Osteoblast (primary cell): ENCODE measurements at places on chromosomes 6 and 20.

DNA sequence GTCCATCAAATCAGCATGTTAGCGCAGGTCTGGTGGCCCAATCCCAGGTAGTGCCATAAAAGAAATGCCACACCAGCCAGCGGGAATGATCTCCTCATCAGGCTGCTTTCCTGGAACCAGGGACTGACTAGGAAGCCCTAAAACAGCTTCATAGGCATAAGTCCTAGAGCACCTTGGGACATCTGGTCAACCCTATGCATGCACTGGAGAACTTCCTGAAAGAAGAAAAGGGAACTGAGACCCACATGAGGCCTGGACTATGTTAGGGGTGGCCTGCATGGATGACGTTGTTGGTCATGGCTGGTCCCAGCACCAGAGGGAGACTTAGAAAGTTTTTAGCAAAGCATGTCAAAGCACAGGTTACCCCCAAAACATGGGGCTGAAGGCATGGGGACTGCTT, 7.6 kb upstream of the KCNK16 start:
- no peak for DNase-seq

DNA sequence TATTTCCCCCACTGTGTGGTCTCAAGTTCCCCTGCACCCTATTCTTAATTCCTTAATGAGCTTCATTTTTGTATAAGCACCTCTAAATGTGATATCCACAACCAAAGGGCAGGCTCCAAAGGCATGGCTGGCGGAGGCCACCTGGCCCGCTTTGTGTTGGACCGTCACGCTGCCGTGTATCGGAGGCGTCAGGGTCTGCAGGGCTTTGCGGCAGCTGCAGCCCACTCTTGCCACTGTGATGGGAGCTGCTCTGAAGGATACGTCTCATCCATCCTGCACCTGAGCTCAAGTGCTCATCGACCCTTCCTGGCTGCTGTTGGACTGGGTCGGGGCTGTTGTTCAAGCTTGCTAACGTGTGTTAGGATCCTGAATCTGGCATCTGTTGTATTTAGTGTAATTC, 177.6 kb downstream of the ARID1B start:
- DNase-seq: no peak

- DNase-seq: no peak
Observed at GRCh38 chr6:17957086-17957485, 30.3 kb downstream of the KIF13A start.

GRCh38 chr20:18663932-18664331, 76.1 kb downstream of the DTD1 start:
- DNase-seq: no peak

GRCh38 chr6:55901765-55902270, 26.4 kb upstream of the BMP5 start:
- DNase-seq: no peak

GRCh38 chr20:23826541-23827021, at the start of gene CST2:
Gene CST2, minus strand, starts transcription at chr20:23826729. Its CDS starts 69 bp downstream, at chr20:23826660.
- peak; percentile 64 for DNase-seq

GRCh38 chr6:74404366-74404765, 708.4 kb downstream of the CD109 start:
- no peak for DNase-seq

GRCh38 chr6:170143401-170144150, 147.3 kb downstream of the DLL1 start:
- no peak for DNase-seq

DNA sequence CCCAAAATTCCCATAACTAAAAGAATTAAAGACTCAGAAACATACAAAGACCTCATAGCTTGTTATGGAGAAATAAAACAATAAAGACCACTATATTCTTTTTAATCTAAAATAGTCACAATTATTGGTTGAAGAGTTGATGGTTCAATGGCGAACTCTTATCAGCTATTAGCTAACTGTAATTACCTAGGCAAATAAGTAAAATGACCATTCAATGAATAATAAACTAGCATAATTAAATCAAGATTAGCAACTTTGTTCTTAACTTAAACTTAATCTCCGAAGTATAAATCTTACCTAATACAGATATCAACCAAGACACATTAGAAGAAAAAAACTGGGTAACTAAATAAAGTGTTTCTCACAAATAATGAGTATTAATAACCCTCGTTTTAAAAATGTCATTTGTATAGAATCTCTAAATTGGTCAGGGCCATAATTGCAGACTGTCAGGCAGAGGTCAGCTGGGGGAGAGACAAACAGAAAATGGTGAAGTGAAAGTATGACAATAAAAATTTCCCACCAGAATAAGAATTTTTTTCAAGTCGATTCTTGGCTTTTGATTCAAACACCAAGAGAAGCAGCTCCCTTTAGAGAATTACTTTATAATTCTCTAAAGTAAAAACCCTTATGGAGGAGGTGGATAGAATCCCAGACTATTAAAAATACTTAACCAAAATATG, 1.7 kb downstream of the FKBP5 start:
- DNase-seq: peak; percentile 62

- DNase-seq: no peak
Observed at GRCh38 chr6:5582762-5583161, 321.4 kb downstream of the FARS2 start.

- DNase-seq: no peak
Observed at GRCh38 chr6:76644231-76644630, 571.8 kb upstream of the IMPG1 start.

DNA sequence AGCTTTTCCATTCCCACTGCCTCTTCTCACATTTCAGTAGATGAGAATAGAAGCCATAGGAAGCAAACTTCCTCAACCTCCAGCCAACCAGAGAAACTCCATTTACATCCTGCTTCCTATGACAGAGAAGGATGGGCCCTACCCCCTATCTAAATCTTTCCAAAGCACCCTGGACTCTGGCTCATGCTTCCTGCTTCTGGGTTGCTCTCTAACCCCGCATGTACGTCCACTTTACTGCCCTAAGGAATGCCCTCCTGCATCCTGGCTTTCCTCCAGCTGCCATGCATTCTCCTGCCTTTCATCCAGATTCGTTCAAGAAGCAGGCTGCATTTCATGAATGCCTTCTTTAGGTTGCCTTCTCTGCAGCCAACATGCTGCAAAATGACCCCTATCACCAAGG, 91.9 kb downstream of the FAM217A start:
- DNase-seq: peak; percentile 9

DNA sequence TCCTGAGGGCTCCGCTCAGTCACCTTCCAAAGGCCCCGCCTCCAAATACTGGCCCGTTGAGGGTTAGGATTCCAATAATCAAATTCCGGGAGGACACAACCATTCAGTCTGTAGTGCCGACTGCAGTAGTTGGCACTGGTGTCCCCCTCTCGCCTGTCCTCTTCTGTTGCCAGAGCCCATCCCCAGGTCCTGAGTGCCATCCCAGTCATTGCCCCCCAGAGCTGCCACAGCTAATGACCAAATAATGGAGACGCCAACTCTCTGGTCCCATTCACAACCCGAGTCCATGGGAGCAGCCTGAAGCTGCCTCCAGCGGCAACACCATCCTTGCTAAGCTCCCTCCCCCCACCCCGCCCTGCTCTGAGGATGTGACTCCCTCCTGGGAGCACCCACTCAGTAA, 115.9 kb downstream of the JPH2 start:
- DNase-seq: no peak

- no peak for DNase-seq
Observed at GRCh38 chr6:132365281-132365907, 35.9 kb downstream of the MOXD1 start.

DNA sequence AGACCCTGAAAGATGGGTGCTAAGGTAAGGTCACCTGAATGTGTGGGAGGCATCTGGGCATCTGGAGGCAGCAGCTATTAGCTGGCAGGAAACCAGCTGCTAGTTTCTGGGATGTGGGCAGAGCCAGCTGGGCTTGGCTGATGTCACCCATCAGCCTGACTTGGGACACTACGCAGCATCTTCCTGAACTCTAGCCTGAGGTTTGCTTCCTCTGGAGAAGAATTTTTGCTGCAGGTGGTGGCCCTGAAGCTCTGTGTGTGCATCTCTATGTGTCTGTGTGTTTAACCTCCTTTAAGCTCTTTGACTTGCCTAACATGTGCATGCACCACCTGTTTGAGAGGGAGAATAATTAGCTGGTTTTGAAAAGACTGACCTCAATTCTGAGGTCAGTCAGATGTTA, 465.1 kb upstream of the CHD6 start:
- no peak for DNase-seq

- DNase-seq: peak; percentile 52
Observed at GRCh38 chr6:27672113-27672799, 199.4 kb upstream of the ZNF184 start.

- DNase-seq: no peak
Observed at GRCh38 chr20:12744037-12744436, 264.7 kb upstream of the SPTLC3 start.

DNA sequence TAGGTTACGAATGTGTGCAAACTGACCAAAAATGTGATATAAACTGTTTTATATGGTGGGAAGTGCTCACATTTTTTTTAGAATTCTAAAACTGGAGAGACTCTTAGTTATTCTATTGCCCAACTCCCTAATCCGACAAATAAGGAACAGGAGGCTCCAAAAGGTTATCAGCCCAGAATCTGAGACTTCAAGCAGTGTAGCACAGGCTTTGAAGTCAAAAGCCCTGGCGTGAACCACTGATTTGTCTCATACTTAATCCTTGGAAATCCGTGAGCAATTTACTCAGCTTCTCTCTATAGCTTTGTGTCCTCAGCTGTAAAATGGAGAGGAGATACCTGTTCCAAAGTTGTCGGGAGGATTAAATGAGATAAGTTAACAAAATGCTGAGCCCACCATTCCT, 368.8 kb upstream of the SASH1 start:
- DNase-seq: no peak

DNA sequence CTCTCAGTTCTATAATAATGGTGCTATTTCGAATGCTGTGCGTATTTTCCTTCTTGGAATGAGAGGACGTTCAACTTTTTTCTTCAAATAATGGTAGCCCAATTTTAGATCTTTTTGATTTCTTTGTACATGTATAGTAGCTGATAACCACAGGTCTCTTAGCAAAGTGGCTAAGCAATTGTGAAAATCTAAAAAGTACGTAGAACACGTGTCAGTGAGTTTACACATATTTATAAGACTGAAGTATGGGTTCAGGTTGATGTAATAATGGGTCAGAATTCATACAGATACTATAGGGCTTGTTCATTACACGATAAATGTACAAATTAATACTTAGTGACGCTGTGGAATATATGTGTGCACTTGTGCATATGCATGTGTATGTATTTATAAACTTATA, 1.3 kb downstream of the SMIM13 start:
- no peak for DNase-seq

- DNase-seq: peak; percentile 13
Observed at GRCh38 chr6:169921217-169921616, 169.8 kb downstream of the ERMARD start.
